Fibroblast of skin of left quadriceps (primary cell): ENCODE measurements at places on chromosomes 6 and 20.

DNA sequence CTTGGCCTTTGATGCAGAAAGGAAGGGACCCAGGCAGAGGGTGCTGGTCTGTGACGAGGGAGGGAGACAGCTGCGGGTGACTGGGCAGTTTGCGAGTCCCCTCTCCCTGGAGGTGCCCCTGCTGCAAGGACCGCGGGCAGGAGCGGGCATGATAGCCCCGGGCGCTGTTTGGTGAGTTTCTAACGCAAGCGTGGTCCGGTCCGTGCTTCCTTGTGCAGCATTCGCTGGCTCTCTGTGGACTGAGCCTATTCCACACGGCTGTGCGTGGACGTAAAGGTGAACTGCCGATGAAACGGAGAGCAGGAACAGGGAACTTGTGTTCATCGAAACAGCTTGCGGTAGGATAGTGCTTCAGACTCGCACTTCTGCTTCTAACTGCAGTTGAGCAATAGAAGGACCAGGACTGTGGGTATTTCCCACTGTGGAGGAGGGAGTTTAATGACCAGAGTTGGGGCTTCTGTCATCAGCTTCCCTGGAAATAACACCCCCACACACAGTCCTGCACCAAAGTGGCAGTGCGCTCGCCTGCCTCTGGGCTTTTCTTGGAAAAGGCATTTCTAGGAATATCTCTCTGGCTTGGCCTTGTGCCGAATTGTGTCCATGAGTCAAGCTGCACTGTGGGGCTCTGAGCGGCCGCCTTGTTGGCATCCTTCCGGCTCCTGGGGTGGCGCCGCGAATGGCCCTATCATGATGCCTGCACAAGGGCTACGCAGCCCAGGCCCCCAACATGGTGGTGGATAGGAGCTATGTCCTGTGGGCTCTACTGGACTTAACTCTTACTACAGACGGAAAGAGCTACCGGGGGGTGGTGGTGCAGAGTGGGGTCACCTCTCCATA is 48.9 kb downstream of the DUSP22 start:
- DNase-seq: no peak

DNA sequence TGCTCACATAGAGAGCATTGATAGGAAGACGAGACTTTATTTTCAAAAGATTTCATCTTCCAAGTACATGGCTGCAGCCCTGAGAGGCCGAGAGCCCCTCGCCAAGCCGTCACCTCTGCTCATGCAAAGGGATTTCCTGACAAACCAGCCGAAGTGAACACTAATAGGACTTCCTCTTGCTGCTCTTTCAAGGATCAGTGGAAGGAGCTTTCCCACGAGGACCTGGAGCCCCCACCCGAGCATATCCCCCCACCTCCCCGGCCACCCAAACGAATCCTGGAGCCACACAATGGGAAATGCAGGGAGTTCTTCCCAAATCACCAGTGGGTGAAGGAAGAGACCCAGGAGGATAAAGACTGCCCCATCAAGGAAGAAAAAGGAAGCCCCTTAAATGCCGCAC is 69.3 kb downstream of the PTPN1 start:
- no peak for DNase-seq

- no peak for DNase-seq
These were observed 8.5 kb downstream of the RMND1 start for GRCh38 chr6:151443454-151443853.

DNA sequence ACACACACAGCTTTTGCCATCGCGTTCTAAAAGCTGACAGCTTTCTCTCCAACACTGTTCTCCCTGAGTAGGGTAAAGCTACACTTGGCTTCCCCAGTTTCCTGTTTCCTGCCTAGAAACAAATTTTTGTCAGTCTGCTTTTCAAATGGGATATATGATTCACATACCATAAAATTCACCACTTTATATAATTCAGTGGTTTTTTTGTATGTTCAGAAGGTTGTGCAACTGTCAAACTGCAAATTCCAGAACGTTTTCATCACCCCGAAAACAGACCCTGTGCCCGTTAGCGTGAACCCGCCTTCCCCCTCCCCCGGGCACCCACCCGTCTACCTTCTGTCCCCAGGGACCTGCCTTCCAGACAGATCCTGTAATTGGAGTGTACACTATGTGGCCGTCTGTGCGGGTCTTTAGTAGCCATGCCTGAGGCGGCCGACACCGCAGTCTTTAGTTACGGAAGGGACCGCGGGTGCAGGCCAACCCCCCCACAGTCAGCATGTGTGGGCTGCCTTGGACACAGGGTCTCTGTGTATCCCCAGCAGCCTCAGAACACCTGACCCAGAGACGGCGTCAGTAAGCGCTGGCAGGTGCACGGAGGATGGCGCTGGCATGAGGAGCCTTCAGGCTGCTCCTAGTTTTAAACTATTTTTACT is 16.6 kb downstream of the HRH3 start:
- DNase-seq: peak; percentile 41

- peak; percentile 67 for DNase-seq
These were observed 24.5 kb upstream of the POPDC3 start for GRCh38 chr6:105204331-105204730.

DNA sequence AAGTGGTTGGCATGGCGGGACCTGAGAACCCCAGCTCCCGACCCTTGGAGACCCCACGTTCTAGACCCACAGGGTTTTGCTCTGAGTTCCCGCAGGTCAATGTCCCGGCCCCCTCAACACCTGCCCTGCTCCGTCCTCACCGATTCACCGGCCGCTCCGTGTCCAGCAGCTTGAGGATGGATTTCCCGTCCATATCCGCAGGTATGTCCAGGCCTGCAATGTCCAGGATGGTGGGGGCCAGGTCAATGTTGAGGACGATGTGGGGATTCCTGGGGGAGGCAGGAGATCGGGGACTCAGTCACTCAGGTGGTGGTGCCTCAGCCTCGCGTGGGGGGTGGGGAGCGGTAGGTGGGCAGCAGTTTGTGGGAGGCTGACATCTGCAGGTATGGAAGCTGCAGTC is 106.7 kb downstream of the SULF2 start:
- DNase-seq: no peak
